Tracheal epithelial cell (primary cell): ENCODE measurements at places on chromosomes 5 and 9. TPM values are rescaled to one million over a fixed set of nuclear protein-coding genes. Genes with fewer than 3 reads are reported as not detected.

GHR gene
- 1.4 and 1.7 TPM in 2 replicates for total RNA-seq

SNCAIP gene
- total RNA-seq: under 0.01 TPM in 1 of 2 replicates, not detected in the other

PRDM9 gene
- under 0.01 TPM in 1 of 2 replicates, not detected in the other for total RNA-seq

NUTM2G gene
- not detected in 2 replicates for total RNA-seq

ANAPC2 gene
- total RNA-seq: 8.5 and 9.6 TPM in 2 replicates
